Stimulated activated CD8-positive, alpha-beta memory T cell treated with anti-CD3 and anti-CD28 coated beads, Interleukin-7, amount 100 ng/mL, for 1 hour (primary cell): ENCODE measurements at places on chromosomes 3 and 15.

GRCh38 chr3:98954791-98955604 is 53.5 kb upstream of the DCBLD2 start:
- DNase-seq, result no peak

- no peak for DNase-seq
These were observed 174.9 kb downstream of the TNIK start for GRCh38 chr3:171285287-171285686.

DNA sequence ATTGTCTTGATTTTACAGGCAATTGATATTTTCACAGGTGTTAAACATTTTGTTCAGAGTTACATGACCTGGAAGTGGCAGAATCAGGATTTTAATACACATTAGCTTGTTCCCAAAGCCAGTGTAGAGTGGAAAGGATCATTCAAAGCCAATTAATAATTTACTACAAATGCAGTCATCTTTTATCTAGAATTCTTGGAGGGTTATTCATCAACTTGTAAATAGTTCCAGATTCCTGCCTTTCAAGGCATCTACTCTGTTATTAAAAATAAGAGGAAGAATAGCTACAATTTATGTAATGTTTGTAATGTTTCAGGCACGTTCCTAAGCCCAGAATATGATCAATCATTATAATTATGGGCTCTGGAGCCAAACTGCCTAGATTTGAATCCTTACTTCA is 358.5 kb downstream of the ZNF385D start:
- DNase-seq, result no peak

- no peak for DNase-seq
These were observed 168.5 kb upstream of the DCBLD2 start for GRCh38 chr3:99069973-99070372.

- DNase-seq, result no peak
These were observed 114.7 kb downstream of the GADL1 start for GRCh38 chr3:30779686-30780287.
